Activated naive CD4-positive, alpha-beta T cell treated with anti-CD3 and anti-CD28 coated beads, Interleukin-2, amount 10 ng/mL, durations not matched to agents 7 days and 5 days (primary cell): ENCODE measurements at places on chromosomes 1 and 21.

DNA sequence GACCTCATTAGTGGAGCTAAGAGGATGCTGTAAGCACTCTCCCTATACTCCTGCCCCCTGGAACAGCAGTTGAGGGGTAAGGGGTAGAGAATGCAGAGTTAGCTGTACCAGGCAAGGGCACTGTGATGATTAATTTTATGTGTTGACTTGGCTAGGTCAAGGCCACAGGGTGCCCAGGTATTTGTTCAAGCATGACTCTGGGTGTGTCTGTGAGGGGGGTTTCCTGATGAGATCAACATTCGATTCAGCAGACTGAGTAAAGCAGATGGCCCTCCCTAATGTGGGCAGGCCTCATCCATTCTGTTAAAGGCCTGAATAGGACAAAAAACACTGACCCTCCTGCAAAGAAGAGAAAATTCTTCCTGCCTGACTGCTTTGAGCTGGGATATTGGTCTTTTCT, 110.8 kb downstream of the KCND3 start:
- DNase-seq = no peak

DNA sequence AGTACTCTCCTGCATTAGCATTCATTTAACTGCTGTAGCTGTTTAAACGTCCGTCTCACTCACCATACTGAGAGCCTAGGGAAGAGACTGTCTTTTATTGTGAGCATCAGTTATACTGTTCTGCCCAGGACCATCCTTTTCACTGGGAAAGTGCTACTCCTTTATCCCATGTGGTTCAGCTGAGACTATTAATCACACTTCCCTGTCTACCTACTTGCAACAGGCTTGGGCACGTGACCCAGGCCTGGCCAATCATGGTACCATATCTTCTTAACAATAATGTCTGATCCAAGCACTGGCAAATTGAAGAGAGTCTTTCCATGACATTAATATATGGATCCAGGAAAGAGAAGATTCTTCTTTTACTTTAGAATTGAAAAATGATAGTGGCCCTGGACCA, 108.1 kb downstream of the TM2D1 start:
- no peak for DNase-seq

GRCh38 chr1:67614511-67614934, 70.5 kb upstream of the GADD45A start:
- no peak for DNase-seq

DNA sequence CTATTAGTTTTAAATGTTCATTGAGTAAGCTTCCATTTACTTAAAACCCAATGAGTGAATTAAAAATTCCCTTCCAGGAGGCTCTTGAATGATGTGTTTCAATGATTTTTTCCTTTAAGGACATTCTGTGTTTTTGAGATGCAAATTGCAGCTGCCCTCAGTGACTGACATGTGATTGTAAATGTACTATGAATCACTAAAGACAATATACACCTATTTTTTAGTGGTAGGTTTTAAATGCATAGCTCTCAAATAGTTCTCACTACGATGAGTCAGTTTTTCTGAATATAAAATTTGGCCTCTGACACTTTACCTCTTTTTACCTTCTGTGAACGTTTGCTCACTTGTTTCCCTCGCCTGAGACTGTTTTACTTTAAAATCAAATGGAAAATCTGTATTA, 204.7 kb downstream of the BARHL2 start:
- no peak for DNase-seq

GRCh38 chr1:178869119-178869697, 1.7 kb downstream of the ANGPTL1 start:
- DNase-seq = no peak

GRCh38 chr1:173084292-173084691, 33.6 kb upstream of the TNFSF18 start:
- DNase-seq = no peak

DNA sequence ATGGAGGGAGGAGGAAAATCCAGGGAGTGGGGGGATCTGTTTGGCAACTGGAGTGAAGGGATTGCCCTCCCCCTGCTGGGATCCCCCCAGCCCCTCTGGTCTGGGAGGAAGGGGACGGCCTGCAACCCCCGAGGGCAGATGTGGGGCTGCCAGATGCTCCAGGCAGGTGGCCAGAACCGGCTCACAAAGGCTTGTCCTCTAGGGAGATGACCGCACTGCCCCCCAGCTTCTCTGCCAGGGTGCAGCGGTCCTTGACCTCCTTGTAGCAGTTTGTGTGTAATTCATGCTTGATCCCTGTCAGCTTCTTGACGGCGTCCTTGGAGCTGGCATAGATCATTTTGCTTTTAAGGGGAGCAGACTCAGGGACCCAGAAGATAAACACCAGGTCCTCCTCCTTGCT, 69.2 kb downstream of the ROR1 start:
- DNase-seq = no peak

- peak; percentile 43 for DNase-seq
These were observed 1.0 kb downstream of the NCDN start for GRCh38 chr1:35558374-35559316.
